ENCODE measurements at places on chromosomes 4 and X.

DNA sequence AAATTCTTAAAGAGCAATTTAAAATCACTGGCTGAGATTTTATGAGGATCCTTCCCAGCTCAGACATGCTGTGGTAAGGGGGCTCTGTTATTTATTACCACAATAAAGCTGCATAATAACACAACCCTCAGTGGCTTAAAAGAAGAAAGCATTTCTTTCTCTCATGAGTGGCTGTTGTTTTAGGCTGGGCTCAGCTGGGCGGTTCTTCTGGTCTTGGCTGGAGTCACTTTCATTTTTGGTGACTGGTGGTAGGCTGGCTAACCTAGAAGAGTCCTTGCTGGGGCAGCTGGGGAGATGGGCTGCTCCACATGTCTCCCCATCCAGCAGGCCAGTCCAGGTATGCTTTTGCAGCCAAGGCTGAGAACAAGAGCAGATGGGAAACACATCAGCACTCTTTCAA lies 113.0 kb upstream of the MSX1 start:
- DNase-seq: no peak

- DNase-seq: no peak
Measured at GRCh38 chrX:41932885-41933284, 9.5 kb upstream of the CASK start.

- peak; percentile 5 for DNase-seq
Measured at GRCh38 chrX:14697451-14697850, 168.1 kb downstream of the GLRA2 start.

- DNase-seq: no peak
Measured at GRCh38 chr4:57763070-57763469, 652.9 kb upstream of the IGFBP7 start.

DNA sequence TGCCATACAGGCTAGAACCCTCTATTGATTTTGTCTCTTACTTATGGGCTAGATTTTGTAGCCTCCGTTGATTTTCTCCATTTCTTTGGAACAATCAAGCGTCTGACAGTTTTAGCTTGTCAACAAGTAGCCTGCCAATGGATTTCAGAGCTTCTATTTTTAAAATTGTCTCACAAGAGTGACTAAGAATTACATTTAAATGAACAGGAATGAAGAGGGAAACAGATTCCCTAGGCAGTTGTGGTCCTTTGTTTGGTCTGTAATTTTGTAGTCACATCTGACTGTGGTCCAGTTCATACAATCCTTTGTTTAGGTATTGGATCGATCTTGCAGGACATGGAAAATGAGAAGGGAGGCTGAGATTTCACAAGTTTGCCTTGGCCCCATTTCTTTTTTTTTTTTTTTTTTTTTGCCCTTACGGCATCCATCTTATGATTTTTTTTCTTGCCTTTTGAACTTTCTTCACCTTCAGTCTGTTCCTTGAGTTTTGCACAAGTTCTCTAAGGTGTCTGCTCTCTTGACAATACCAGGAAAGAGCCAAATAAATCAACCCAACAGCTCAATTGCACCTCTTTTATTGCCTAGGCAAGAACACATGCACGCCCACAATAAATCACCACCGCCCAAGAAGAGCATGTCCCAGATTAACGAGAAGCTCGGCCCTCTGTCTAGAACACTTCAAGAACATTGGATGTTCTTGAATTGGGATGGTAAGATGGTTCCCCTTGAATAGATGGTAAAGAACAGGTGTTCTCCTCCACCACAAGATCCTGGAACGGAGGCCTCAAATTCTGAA lies 86.5 kb upstream of the EGFL6 start:
- DNase-seq: no peak

Measured in activated CD4-positive, alpha-beta T cell treated with anti-CD3 and anti-CD28 coated beads, Interleukin-2, amount 10 ng/mL, durations not matched to agents 7 days and 5 days (primary cell).